Central memory CD8-positive, alpha-beta T cell (primary cell): ENCODE measurements at places on chromosomes 2 and 18.

- DNase-seq: no peak
Observed at GRCh38 chr2:161316701-161317100, 8.5 kb downstream of the PSMD14 start.

GRCh38 chr2:28835781-28836180 lies 25.1 kb downstream of the SPDYA start:
- no peak for DNase-seq

- DNase-seq: no peak
Observed at GRCh38 chr2:28695245-28695647, 56.4 kb upstream of the PPP1CB start.

DNA sequence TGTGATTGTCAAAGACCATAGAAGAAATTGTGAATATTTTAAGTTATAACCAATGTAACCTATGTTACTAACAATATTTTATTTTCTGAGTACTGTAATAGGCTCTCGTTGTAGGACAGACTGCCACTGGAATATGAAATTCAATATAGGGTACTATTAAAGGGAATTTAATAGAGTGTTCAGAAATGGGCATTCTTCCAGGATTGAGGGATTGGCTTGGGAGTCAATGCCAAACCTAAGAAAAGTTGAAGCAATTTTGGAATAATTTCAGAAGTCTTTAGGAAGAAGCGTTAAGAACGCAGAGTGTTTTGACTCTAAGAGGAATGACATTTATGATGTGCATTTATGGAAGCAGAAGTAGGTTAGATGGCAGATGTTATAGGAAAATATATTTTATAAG lies 79.0 kb downstream of the ACVR2A start:
- no peak for DNase-seq

GRCh38 chr2:223626716-223627115 lies 24.6 kb upstream of the SCG2 start:
- DNase-seq: no peak

DNA sequence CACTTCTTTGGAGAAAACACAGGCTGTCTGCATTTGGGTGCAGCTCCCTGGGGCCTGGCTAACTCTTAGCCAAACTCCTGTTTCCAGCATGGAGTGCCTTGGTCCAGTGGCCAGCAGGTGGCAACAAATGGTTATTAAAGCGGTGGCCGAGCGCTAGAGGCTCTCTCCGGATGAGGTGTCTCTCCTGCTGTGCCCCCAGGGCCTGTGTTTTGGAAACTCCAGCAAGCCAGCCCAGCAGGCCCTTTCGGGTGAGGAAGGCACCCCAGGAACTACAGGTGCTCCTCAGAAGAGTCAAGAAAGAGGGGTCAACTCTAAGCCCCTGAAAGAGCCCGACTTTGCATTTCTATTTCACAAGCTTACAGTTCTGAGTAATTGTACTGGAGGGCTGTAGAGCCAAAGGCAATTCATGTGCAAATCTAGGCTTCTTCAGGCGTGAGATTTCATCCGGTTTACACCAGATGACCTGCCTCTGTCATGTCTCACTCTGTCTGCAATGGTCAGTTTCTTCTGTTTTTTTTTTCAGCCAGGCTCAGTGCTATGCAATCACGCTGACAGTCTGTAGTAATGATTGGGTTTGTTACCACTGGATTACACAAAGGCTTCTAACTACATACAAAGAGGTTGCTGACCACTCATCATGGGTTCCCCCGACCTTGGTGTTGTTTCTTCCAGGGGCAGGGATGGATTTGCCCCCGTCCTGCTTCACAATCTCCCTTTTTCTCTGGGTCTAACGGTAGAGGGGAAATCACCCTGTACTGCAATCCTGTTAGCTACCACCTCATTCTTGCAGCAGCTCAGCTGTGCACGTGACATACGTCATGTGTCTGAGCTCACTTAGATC lies 7.6 kb upstream of the CHRNA1 start:
- DNase-seq: no peak

DNA sequence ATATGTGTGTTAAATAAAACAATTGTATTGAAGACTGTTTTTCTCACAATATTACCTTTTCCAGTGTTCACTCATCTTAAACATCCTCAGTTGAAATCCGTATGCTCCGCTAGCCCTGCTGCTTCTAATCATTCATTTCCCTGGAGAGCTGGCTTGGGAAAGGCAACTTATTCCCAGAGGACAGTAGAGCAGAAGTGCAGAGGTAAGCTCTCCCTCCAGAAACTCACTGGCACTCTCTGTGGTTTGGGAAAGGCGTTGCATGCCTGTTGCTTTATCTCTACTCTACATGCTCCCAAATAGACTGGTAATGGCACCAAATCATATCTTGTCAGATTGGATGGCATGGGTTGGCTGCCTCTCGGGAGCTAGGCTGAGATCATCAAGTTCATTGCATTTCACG lies 117.1 kb upstream of the BOD1L2 start:
- DNase-seq: no peak

DNA sequence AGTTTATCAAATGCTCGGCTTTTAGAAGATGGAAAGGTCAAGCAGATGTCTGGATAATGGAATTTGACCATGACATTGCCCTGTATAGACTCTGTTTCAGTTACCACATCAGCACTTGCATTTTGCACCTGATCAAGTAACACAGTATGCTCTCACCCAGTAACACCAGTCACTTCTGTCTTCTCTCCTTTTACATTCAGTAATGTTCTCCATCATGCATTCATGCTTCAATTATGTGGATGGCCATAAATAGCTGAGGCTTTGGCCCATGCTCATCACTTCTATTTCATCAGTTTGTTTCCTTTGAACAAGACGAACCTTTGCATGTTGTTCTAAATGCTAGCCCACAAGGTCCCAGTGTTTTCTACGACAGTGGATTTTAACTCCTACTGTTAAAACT lies 322.9 kb upstream of the ACVR2A start:
- DNase-seq: no peak

DNA sequence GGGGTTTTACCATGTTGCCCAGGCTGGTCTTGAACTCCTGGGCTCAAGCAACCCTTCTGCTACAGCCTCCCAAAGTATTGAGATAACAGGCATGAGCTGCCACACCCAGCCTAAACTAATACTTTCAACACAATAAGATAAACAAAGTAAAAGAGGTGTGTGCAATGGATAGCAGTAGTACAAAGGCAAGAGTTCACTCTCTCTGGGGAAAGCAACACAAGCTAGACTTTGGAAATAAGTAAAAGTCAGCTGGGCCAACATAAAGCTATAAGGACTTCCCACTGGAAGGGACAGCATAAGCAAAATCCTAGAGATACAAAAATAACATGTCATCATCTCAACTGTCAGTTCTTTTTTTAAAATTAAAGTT lies 5.2 kb upstream of the NOSTRIN start:
- DNase-seq: no peak

DNA sequence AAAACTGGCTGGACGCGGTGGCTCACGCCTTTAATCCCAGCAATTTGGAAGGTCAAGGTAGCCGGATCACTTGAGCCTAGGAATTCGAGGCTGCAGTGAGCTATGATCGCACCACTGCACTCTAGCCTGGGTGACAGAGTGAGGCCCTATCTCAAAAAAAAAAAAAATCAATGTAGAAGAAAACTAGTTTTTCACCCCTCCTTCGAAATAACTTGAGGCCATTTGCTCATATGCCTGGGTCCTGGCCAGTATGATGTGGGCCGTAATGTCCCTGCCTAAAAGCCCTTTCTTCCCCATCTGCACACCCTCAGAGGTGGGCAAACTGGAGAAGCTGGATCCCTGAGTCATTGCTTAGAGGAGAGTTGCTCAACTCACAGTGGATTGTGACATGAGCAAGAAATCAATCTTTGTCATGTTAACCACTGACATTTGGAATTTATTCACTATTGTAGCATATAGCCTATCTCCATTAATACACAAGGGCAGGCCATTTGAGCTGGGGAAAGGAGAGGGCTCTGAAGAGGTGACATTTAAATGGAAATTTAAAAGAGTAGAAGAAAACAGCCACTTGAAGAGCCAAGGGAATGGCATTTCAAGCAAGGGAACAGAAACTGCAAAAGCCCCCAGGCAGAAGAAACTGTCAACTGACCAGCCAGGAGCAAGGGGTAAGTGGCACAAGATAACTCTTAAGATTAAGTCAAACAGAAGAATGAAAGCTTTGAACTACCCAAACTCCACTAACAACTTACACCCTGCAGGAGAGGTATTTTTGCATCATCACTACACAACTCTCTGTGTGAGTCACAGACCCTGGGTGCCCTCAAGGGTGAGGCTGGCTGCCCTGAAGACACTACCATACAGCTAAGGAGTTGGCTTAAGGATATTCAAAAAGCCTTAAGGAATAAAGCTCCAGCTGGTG lies 7.6 kb upstream of the METTL21A start:
- no peak for DNase-seq

DNA sequence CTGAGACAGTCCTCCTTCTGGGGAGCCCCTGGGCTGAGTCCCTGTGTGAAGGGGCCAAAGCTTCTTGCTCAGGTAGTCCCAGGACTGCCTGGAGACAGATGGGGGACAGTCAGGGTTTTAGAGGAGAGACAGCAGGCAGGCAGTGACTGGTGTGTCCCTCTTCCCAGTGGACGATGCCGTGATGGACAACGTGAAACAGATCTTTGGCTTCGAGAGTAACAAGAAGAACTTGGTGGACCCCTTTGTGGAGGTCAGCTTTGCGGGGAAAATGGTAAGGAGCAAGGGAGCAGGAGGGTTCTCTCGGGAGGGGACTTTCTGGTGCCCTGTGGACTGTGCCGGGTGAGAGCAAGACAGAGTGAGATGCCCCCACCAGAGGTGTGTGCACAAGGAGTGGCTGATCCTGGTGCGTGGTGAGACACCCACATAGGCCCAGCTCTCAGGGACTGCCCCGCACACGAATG lies 74.8 kb downstream of the DYSF start:
- DNase-seq: no peak

DNA sequence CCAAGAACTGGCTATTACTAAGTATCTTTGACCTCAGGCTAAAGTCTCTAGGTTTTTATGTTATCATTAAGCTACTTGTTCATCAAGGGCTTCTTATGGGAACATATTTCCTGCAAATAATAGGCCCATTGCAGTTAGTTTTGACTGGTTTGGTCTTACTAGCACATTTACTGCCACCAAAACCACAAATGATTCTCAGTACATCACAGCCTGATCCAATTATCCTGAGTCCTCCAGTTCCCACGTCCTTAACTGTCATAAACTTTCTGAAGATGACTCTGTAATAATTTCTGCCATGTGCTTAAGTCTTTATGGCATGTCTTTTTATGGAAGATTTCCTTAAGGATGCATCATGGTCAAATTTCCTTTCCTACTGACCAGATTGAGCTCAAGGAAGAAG lies 123.3 kb upstream of the TANK start:
- DNase-seq: no peak

- no peak for DNase-seq
Observed at GRCh38 chr18:49561289-49562193, at the start of gene LIPG. TSS of gene LIPG (plus strand) at chr18:49562057. CDS start at chr18:49562309, 252 bp downstream.

- no peak for DNase-seq
Observed at GRCh38 chr2:122261911-122262310, 506.5 kb downstream of the TSN start.

- no peak for DNase-seq
Observed at GRCh38 chr2:109555346-109555900, 58.3 kb downstream of the SEPTIN10 start.

GRCh38 chr2:53786352-53786704 lies 425 bp downstream of the ASB3 start:
- DNase-seq: peak; percentile 14

DNA sequence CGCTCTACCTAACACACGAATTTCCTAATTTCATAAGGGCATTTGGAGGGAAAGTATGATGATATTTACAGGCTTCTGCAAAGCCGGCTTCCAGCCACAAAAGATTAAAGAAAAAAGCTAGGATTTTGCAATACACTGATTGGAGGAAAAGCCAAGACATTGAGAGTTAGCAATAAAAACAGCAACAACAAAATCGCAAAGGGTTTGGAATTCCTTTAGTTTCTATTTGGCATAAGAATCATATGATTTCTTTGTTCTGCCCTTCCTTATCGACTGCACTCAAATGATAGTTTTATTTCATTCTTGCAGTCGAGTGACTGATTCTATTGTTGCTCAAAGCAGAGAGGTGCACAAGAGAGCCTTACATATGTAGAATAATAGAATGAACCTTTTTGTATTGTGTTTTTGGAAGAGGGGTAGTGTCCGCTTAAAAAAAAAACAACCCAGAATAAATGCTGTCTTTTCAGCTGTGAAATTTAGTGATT lies 3.9 kb upstream of the ZNF532 start:
- DNase-seq: no peak

GRCh38 chr2:200814917-200815316 lies 3.2 kb downstream of the BZW1 start:
- no peak for DNase-seq

GRCh38 chr18:21823848-21824247 lies 83.3 kb downstream of the MIB1 start:
- no peak for DNase-seq

- DNase-seq: no peak
Observed at GRCh38 chr2:189709501-189710221, 35.2 kb downstream of the ANKAR start.

DNA sequence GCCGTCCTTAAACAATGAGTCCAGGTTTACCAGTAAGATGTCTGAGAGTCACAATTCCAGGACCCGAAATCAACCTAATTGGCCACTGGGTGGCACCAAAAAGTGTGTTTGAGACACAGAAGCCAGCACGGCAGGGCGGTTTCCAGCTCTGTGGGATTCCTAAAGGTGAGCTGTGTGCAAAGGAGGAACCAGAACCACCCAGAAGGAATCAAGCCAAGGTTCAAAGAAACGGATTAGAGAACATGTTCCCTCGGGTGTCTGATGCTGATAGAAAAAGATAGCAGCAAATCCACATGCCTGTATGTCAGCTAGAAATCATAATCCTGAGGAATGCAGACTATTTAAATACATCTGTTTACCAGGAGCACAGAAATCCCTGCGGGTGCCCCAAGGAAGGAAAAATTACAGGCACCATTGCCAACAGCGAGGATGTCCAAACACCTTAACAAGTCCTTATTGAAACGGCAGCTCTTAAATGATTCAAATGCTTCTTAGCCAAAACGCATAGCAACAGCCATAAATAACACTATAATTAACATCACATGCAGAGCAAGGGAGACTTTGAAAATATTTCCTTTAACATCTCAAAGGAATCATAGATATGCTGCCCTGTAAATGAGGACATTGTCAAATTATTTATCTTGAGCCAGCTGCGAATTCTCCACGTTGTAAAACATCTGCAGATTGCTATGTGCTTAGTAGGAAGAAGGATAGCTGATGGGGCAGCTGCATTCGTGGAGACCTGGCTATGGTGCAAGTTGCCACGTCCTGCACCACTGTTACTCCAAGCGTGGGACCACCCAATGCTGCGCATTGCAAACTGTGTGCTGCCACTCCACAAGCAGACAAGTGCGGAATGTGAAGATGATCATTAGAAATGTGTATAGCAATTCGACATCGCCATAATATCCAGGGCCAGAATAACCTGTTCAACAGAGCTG lies 318.7 kb upstream of the NCKAP5 start:
- DNase-seq: no peak

DNA sequence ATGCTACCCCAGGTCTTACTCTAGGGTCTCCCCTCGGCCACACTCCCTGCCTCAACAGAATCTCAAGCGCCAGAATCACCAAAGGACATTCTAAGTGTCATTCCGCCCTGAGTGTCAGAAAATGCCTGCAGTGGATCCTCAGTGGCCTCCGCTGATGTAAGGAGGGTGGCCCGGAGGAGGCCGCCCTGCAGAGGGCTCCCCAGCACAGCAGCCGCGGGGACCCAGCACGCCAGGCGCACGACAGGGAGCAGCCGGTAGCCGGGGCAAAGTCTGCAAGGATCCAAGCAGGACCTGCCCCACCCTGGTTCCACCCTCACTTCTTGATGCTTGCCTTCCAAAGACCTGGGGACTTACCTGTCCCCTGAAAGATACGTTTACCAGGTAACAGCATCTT lies 54.2 kb upstream of the ID2 start:
- DNase-seq: no peak
